ENCODE measurements at places on chromosomes 5 and 9. TPM values are rescaled to one million over a fixed set of nuclear protein-coding genes. Genes with fewer than 3 reads are reported as not detected.

GRCh38 chr9:136824496-136825225 is 16.9 kb downstream of the RABL6 start:
- DNase-seq: no peak

- DNase-seq: no peak
Observed at GRCh38 chr5:139027150-139027549, 152.0 kb upstream of the LRRTM2 start.

DNA sequence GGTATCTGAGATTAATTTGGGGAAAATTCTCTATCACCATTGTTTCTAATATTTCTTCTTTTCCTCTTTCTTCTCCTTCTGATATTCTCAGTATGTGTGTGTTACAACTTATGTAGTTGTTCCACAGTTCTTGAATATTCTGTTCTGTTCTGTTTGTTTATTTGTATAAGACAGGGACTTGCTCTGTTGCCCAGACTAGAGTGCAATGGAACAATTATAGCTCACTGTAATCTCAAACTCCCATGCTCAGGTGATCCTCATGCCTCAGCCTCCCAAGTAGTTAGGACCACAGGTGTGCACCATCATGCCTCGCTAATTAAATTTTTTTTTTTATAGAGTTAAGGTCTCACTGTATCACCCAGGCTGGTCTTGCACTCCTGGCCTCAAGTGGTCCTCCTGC is 145.8 kb upstream of the TUT7 start:
- DNase-seq: peak; percentile 13

DNA sequence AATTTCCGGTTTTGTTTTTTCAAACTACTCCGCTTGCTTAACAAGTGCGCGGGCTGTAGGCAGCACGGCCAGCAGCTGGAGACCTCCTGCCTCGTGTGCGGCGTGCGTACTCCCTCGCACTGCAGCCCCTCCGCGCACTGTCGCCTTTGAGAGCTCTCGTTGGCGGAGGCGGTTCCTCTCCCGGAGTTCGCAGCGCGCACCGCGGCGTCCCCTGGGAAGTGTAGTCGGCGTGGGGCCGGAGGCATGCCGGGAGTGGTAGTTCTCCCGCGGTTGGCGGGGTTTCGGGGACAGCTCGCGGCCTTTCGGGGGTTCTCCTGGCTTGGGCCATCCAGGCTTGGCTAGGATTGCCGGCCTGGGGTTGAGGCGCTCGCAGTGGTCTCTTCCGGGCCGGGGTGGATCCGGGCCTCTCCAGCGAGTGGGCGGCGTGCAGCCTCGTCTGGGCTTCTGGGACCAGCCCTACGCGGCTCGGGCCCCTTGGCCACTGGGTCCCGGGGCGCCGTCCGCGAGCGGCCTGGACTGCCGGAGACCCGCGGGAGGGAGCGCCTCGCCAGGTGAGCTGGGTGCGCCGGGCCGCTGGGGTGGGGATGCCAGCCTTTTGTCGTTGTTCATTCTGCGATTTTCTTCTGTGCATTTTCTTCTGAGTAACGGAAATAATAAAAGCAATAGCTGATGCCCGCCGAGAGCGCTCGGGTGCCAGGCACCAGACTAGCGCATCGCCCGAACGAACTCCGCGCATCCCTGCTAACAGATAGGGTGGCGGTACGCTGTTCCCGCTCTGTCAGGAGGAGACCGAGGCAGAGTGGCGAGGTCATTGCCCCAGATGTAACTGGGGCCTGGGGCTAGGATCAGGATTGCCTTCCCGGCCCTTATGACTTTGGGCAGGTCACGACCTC is at the start of gene ZNF354C:
Gene ZNF354C, plus strand, starts transcription at position 258 of the 893 bp plus-strand sequence. CDS start 1,696 bp downstream, outside the sequence.
- DNase-seq: peak; percentile 87

Gene NACC2
- total RNA-seq: 11.1 TPM

Gene SMU1
- 37.8 TPM for total RNA-seq

DNA sequence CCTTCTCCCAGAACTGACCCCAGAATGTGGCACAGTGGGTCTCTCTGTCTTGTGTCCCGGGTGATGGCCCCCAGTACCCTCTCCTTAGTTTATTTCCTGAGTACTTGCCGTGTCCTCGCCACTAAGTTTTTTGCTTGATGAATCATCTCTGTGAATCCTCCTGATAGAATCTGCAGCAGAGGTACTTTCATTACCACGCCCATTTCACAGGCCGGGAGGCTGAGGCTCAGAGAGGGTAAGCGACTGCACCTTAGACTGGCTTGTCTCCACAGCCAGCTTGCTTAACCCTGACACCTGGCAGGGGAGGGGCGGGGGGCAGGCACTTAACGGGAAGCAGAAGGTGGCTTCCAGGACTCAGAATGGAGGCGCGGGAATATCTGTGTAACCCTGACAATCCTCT is 7.9 kb upstream of the IER5L start:
- DNase-seq: peak; percentile 17

- DNase-seq: no peak
Observed at GRCh38 chr9:130952065-130952762, 13.2 kb upstream of the FIBCD1 start.

DNA sequence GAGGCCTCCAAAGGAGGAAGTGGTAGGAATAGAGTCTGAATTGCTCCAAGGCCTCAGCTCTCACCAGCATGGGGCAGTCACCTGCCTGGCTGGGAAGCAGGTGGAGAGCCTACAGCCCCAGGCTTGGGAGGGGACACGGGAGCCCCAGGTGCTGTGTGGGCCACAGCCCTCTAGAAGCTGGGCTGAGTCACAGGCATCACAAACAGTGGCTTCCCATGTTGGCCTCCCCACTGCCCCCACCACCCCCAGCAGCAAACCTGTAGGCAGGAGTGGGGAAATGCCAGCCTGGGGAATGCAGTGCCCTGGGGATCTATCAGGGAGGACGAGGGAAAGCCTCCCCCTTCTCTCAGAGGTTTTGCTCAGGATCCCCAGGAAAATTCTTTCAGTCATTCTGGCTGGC is 309.6 kb downstream of the SLIT3 start:
- DNase-seq: no peak

GRCh38 chr5:62259699-62260250 is 46.2 kb upstream of the KIF2A start:
- no peak for DNase-seq

Gene IFNA8
- not detected for total RNA-seq

Gene SLC34A1
- total RNA-seq: not detected

Gene GLIPR2
- 37.8 TPM for total RNA-seq

- peak; percentile 75 for DNase-seq
Observed at GRCh38 chr9:69173891-69174615, at the start of gene TJP2. Gene TJP2 (plus strand): TSS chr9:69174277. CDS start chr9:69174373, 96 bp downstream.

Data from IMR-90 (cell line).